Endodermal cell (in vitro differentiated cells): ENCODE measurements at places on chromosomes 16 and 17. TPM values are rescaled to one million over a fixed set of nuclear protein-coding genes. Genes with fewer than 3 reads are reported as not detected.
A peak's percentile ranks its signal among the peaks of the same experiment; 100 is the strongest.

Gene SULT1A3
- 11.7 to 19.2 TPM (median 14.5 TPM) in 3 replicates for total RNA-seq

Gene PPM1E
- 1.3 to 1.6 TPM (median 1.4 TPM) in 3 replicates for total RNA-seq

GRCh38 chr17:56908001-56908542 is 5.8 kb downstream of the TRIM25 start:
- no peaks in the 10 kb centered on the region for H3K4me1 ChIP-seq
- H3K27me3 ChIP-seq = peaks cover 14% of the 10 kb centered on the region
- no peak overlapping the region for H3K27ac ChIP-seq
- H3K36me3 ChIP-seq = peaks cover 13% of the 10 kb centered on the region
- no peak for DNase-seq

DNA sequence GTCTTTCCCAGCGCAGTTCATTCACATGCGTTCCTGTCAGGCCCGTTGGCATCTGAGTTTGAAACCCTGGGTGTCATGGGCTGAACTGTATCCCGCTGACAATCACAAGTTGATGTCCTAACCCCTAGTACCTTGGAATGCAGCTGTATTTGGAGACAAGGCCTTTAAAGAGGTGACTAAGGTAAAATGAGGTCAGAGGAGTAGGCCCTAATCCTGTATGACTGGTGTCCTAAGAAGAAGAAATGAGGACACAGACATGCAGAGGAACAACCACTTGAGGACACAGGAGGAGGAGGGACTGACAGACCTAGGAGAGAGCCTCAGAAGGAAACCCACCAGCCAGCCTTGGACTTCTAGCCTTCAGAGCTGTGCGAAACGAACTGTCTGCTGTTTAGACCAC is 33.1 kb downstream of the TRPV2 start:
- H3K36me3 ChIP-seq = peaks cover 43% of the 10 kb centered on the region
- peaks cover 3% of the 10 kb centered on the region for H3K4me1 ChIP-seq
- no peak overlapping the region for H3K4me3 ChIP-seq
- H3K27me3 ChIP-seq = no peaks in the 10 kb centered on the region
- no peak for DNase-seq
- H3K27ac ChIP-seq = no peak overlapping the region

DNA sequence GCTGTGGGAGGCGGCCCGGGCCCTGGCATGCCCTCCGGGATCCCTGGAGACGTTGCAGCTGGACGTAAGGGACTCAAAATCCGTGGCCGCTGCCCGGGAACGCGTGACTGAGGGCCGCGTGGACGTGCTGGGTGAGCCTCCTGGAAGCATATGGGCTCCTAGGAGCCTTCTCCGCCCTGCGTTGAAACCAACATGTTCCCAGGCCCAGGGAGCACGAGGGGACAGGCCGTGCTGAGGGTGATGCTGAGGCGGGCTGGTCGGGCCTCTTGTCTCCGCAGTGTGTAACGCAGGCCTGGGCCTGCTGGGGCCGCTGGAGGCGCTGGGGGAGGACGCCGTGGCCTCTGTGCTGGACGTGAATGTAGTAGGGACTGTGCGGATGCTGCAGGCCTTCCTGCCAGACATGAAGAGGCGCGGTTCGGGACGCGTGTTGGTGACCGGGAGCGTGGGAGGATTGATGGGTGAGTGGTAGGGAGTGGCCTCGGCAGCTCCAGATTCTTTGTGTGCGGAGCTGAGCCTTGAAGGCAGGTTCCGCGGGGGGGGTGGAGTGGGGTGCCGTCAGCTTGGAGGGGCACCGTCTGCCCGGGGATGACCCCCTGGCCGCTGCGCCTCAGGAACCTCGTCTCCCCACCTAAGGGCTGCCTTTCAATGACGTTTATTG is 567 bp downstream of the HSD17B1 start:
- peak overlapping the region; percentile 89 for H3K4me3 ChIP-seq
- no peaks in the 10 kb centered on the region for H3K4me1 ChIP-seq
- H3K27ac ChIP-seq = no peak overlapping the region
- no peaks in the 10 kb centered on the region for H3K36me3 ChIP-seq

GRCh38 chr16:52366983-52367382 is 180.0 kb downstream of the TOX3 start:
- H3K27ac ChIP-seq = no peak overlapping the region
- H3K36me3 ChIP-seq = no peaks in the 10 kb centered on the region
- DNase-seq = no peak
- H3K4me3 ChIP-seq = no peak overlapping the region
- no peaks in the 10 kb centered on the region for H3K27me3 ChIP-seq
- H3K4me1 ChIP-seq = no peaks in the 10 kb centered on the region

GRCh38 chr17:73798111-73798748 is 154.0 kb upstream of the SDK2 start:
- no peak overlapping the region for H3K27ac ChIP-seq
- no peaks in the 10 kb centered on the region for H3K36me3 ChIP-seq
- peaks cover 5% of the 10 kb centered on the region for H3K4me1 ChIP-seq
- H3K4me3 ChIP-seq = no peak overlapping the region
- H3K27me3 ChIP-seq = no peaks in the 10 kb centered on the region
- no peak for DNase-seq

- H3K27me3 ChIP-seq = peaks cover 36% of the 10 kb centered on the region
- no peaks in the 10 kb centered on the region for H3K4me1 ChIP-seq
- DNase-seq = peak; percentile 72
- peak overlapping the region; percentile 79 for H3K4me3 ChIP-seq
Observed at GRCh38 chr17:43900858-43901754, 6.2 kb downstream of the MPP2 start.

- DNase-seq = no peak
- peaks cover 29% of the 10 kb centered on the region for H3K27me3 ChIP-seq
- peaks cover 17% of the 10 kb centered on the region for H3K4me1 ChIP-seq
Observed at GRCh38 chr17:48427598-48427997, 2.4 kb downstream of the SKAP1 start.

DNA sequence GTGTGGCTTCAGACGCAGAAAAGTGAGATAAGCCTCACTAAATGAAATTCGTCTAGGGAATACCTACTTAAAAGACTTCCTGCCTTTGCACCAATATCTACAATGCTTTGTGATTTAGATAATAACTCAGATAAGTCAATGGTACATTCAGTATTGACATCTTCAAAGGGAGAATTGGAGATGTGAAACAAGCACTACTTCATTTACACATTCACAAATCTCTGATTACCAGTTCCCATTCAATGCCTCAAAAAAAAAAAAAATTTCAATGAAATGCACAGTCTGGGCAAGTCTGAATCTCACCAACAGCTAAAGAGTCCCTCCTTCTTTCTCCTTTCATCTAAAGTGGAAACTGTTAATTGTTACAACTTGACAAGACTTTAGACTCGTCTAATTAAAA is 3.7 kb downstream of the PHF12 start:
- no peak overlapping the region for H3K27ac ChIP-seq
- H3K4me3 ChIP-seq = peak overlapping the region; percentile 89
- H3K27me3 ChIP-seq = no peaks in the 10 kb centered on the region
- H3K36me3 ChIP-seq = peaks cover 34% of the 10 kb centered on the region
- DNase-seq = no peak

GRCh38 chr17:27578718-27579085 is 52.3 kb upstream of the LGALS9 start:
- H3K4me3 ChIP-seq = no peak overlapping the region
- H3K4me1 ChIP-seq = peaks cover 14% of the 10 kb centered on the region
- DNase-seq = peak; percentile 65
- peaks cover 4% of the 10 kb centered on the region for H3K36me3 ChIP-seq
- H3K27me3 ChIP-seq = no peaks in the 10 kb centered on the region

- peaks cover 83% of the 10 kb centered on the region for H3K36me3 ChIP-seq
- no peaks in the 10 kb centered on the region for H3K27me3 ChIP-seq
- H3K27ac ChIP-seq = no peak overlapping the region
- no peaks in the 10 kb centered on the region for H3K4me1 ChIP-seq
- DNase-seq = peak; percentile 98
Observed at GRCh38 chr17:32936894-32937500, 9.0 kb downstream of the TMEM98 start.

GRCh38 chr17:1724351-1724868 is at the start of gene WDR81:
TSS of gene WDR81 (plus strand) at chr17:1724704. CDS start at chr17:1724960, 256 bp downstream.
- H3K27me3 ChIP-seq = no peaks in the 10 kb centered on the region
- H3K4me1 ChIP-seq = no peaks in the 10 kb centered on the region
- H3K4me3 ChIP-seq = peak within 1 kb of the TSS; percentile 67
- no peaks in the 10 kb centered on the region for H3K36me3 ChIP-seq
- peak; percentile 97 for DNase-seq
- no peak within 1 kb of the TSS for H3K27ac ChIP-seq

DNA sequence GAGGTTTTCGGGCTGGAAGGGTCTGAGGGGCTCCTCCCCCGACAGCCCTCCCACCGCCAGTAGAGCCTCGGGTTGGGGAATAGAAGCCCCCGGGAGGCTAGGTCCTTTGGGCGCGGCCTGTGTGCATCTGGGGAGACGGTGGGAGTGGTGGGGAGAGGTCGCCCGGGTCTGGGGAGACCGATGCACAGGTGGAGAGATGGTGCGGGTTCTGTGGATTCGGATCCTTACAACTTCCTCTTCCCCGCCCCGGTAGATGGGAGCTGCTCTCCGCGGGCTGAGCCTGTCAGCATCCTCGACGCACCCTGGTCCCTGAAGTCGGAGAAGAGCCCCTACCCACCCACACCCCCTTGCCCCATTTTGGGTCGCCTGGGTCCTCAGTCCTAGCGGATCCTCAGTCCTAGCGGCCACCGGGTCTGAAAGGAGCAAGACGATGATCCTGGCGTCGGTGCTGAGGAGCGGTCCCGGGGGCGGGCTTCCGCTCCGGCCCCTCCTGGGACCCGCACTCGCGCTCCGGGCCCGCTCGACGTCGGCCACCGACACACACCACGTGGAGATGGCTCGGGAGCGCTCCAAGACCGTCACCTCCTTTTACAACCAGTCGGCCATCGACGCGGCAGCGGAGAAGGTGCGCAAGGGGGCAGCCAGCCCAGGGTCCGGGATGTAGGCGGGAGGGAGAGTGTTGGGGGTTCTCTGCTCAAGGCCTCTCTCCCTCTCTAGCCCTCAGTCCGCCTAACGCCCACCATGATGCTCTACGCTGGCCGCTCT is 790 bp downstream of the BCKDK start:
- no peaks in the 10 kb centered on the region for H3K27me3 ChIP-seq
- H3K4me1 ChIP-seq = no peaks in the 10 kb centered on the region
- no peak overlapping the region for H3K27ac ChIP-seq
- peak overlapping the region; percentile 80 for H3K4me3 ChIP-seq
- no peak for DNase-seq
- H3K36me3 ChIP-seq = peaks cover 33% of the 10 kb centered on the region

DNA sequence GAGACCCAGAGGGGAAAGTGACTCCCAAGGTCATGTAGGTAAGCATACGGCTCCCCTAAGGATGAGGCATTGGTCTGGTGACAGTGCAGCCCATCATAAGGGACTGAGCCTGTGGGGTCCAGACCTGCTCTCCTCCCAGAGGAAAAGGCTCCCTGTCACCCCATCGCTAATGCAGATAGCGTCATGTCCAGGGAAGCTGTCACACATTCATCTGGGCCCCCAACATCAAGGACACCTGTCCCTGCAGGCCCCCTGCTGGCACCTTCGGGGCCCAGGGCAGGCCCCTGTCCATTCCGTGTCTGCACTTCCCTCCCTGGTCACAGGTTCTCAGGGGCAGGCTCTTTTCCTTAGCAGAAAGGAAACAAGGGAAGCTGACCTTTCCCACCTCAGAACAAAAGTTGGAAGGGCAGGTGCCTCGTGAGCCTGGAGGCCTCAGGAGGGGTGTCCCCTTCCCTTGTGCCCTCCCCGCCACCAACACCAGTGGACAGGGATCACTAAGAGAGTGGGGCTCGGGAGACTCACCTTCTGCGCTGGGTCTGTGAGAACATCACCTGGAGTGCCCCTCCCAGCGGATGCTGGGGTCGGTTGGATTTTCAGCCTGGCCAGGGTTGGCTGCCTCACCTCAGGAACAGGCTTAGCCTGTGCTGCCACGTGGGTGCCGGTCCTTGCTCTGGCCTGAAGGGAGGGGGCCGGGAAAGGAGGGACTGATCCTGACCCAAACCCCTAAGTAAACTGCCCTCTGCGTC is 17.3 kb upstream of the LASP1NB start:
- peak; percentile 46 for DNase-seq
- no peak overlapping the region for H3K27ac ChIP-seq
- no peak overlapping the region for H3K4me3 ChIP-seq
- no peaks in the 10 kb centered on the region for H3K27me3 ChIP-seq
- peaks cover 74% of the 10 kb centered on the region for H3K36me3 ChIP-seq

- no peaks in the 10 kb centered on the region for H3K27me3 ChIP-seq
- H3K4me1 ChIP-seq = no peaks in the 10 kb centered on the region
- no peaks in the 10 kb centered on the region for H3K36me3 ChIP-seq
- no peak overlapping the region for H3K27ac ChIP-seq
- no peak overlapping the region for H3K4me3 ChIP-seq
- no peak for DNase-seq
Observed at GRCh38 chr16:7443648-7444365, 111.2 kb downstream of the RBFOX1 start.

DNA sequence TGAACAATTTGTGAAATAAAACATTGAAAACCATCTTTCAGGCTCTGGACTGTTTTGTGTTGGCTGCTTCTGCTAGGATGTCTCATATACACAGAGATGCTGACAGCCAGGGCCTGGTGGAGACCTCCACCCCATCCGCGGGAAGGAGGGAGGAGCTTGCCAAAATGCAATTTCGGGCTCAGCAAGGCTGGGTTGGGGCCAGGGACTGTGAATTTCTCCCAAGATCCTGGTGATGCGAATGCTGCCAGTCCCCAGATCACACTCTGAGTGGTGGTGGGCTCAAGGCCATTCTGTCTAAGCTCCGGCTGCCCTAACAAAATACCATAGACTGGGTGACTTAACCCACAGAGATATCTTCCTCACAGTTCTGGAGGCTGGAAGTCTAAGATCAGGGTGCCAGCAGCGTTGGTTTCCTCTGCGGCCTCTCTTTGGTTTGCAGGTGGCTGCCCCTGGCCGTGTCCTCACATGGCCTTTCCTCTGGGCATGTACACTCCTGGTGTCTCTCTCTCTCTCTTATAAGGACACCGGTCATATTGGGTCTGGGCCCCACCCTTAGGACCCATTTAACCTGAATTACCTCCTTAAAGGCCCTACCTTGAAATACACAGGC is 89.8 kb downstream of the CRISPLD2 start:
- H3K27ac ChIP-seq = no peak overlapping the region
- no peaks in the 10 kb centered on the region for H3K4me1 ChIP-seq
- H3K4me3 ChIP-seq = no peak overlapping the region
- H3K36me3 ChIP-seq = no peaks in the 10 kb centered on the region
